ENCODE measurements at places on chromosomes 12 and 14.

GRCh38 chr12:90899456-90900182, 55.4 kb downstream of the CCER1 start:
- H3K4me1 ChIP-seq, result no peaks in the 10 kb centered on the region
- no peak overlapping the region for H3K4me3 ChIP-seq
- no peak overlapping the region for H3K27ac ChIP-seq
- H3K27me3 ChIP-seq, result no peaks in the 10 kb centered on the region
- DNase-seq, result no peak

GRCh38 chr12:41919048-41919447, 225.6 kb downstream of the GXYLT1 start:
- no peak for DNase-seq
- no peak overlapping the region for H3K27ac ChIP-seq
- H3K36me3 ChIP-seq, result no peaks in the 10 kb centered on the region
- H3K27me3 ChIP-seq, result no peaks in the 10 kb centered on the region

DNA sequence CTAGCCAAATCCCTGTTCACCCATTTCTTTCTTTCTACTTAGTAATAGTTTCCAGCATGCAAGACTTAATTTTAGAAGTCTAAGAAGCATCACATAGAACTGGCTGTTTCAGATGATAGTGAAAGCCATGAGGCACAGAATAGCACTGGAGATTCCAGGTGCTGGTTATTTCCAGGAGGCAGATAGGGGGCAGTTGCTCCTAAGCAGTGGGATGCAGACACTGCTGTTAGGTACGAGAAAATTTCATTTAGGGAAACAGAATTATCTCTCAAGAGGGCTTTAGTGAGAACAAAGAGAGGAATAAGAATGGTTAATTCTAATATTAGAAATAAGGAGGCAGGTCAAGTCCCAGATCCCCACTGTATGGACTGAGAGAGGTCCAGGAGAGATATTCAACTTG, 3.6 kb upstream of the MDGA2 start:
- peaks cover 10% of the 10 kb centered on the region for H3K4me1 ChIP-seq
- no peak for DNase-seq
- peaks cover 20% of the 10 kb centered on the region for H3K27me3 ChIP-seq
- H3K27ac ChIP-seq, result no peak overlapping the region
- no peaks in the 10 kb centered on the region for H3K36me3 ChIP-seq

DNA sequence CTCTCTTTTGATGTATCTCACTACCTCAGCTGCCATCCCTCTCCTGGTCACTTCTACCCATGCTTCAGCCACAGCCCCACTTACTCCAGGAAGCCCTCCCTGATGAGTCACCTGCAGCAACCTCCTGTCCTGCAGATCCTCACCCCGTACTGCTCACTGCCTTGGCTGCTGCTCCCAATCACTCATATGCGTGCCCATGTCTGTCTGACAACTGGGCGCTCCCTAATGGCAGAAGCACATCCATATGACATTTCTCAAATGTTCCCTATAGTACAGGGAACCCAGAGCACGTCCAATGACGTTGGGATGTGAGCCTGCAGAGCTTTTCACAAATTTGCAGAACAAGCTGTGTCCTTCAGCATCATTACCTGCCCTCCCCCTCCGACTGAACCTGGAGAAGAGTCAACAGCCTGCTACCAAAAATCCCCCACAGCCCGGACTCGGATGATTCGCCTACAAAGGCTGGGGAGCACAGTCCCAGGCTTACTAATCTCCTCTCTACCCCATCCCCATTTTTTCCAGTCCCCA, 90.0 kb downstream of the SINHCAF start:
- H3K4me3 ChIP-seq, result no peak overlapping the region
- no peaks in the 10 kb centered on the region for H3K27me3 ChIP-seq
- no peaks in the 10 kb centered on the region for H3K4me1 ChIP-seq

- no peak for DNase-seq
- H3K27me3 ChIP-seq, result no peaks in the 10 kb centered on the region
- no peak overlapping the region for H3K4me3 ChIP-seq
- no peak overlapping the region for H3K27ac ChIP-seq
Measured at GRCh38 chr12:115840159-115840558, 437.3 kb downstream of the MED13L start.

GRCh38 chr12:12194206-12194605, 72.6 kb downstream of the LRP6 start:
- DNase-seq, result no peak
- no peaks in the 10 kb centered on the region for H3K27me3 ChIP-seq
- no peaks in the 10 kb centered on the region for H3K4me1 ChIP-seq
- H3K27ac ChIP-seq, result no peak overlapping the region
- H3K36me3 ChIP-seq, result no peaks in the 10 kb centered on the region

DNA sequence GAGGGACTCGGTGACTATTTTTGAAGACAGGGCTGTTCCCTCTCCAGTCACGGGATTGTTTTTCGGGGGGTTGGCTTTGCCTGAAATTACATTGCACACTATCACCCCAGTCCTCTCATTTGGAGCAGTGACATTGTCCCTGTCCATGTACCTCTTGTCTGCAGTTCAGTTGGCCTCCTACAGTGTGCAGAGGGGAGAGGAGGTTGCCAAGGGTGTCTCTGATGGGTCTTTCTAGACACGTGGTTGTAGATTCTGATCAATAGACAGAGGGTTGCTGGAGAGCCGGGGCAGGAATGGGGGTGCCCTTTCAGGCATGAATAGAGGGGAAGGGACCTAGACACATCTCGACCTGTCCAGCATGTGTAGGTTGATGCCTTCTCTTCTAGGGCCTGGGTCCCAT, 1.2 kb downstream of the TMEM120B start:
- no peak overlapping the region for H3K4me3 ChIP-seq
- H3K36me3 ChIP-seq, result no peaks in the 10 kb centered on the region
- H3K4me1 ChIP-seq, result no peaks in the 10 kb centered on the region
- H3K27me3 ChIP-seq, result no peaks in the 10 kb centered on the region

GRCh38 chr12:122987086-122987951, 6.8 kb downstream of the ARL6IP4 start:
- H3K36me3 ChIP-seq, result no peaks in the 10 kb centered on the region

DNA sequence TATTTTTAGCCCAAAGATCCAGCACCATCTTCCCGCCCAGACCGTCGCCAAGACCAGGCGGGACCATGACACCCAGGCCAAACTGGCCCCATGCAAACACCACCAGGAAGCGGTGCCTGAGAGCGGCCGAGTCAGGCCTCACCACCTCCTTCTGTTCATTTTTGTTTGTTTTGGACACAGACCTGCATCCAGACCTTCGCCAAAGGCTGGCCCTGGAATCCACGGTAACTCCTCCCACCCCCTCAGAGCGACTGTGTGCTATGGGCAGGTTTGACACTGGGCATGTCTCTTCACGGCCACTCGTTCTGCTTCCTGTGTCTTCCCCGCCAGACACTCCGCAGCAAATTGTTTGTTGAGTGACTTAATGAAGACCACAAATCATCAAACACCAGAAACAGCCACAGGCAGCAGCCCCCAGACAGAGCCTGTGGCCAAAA, 47.1 kb downstream of the NCOR2 start:
- no peaks in the 10 kb centered on the region for H3K36me3 ChIP-seq
- peaks cover 36% of the 10 kb centered on the region for H3K4me1 ChIP-seq
- no peaks in the 10 kb centered on the region for H3K27me3 ChIP-seq
- peak; percentile 81 for DNase-seq

DNA sequence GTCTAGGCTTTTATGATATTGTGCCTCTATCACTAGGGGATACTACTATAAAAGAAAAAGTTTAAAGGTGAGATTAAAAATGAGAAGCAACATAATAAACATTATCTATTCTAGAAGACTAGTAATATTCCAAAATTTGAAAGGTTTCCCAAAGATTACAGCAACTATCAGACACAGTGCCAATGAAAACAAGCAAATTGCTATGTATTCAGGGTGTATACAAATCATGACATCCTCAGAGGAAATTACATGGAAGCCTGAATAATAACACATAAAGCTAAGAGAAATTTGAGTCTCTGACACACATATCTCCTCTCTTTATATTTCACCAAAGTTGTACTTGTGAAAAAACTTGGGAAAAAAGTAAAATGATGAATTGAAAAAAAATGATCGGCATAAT, 327.0 kb downstream of the SEC23A start:
- H3K27me3 ChIP-seq, result no peaks in the 10 kb centered on the region
- no peak overlapping the region for H3K27ac ChIP-seq
- H3K4me3 ChIP-seq, result no peak overlapping the region
- H3K4me1 ChIP-seq, result no peaks in the 10 kb centered on the region

- no peak overlapping the region for H3K27ac ChIP-seq
- H3K27me3 ChIP-seq, result no peaks in the 10 kb centered on the region
- H3K4me1 ChIP-seq, result no peaks in the 10 kb centered on the region
- DNase-seq, result no peak
- H3K36me3 ChIP-seq, result no peaks in the 10 kb centered on the region
Measured at GRCh38 chr12:39157696-39158342, 252.4 kb upstream of the CPNE8 start.

DNA sequence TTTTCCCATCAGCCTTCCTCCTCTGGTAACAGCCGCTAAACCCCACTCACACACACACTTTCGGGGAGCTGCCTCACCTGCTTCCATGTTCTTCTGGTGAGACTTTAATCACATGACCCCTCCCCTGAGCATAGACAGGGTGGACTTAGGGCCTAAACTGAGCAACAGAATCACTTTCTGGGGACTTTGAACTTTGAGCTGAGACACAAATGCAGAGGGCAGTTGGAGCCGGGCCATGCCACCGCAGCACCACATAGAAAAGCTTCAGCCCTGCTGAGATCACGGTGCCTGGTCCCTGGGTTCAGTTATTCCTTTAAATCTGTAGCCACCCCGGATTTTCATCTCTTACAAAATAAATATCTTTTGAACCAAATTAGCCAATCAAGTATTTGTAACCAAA, 18.4 kb upstream of the MAP3K9 start:
- peak overlapping the region; percentile 86 for H3K27ac ChIP-seq
- H3K4me1 ChIP-seq, result peaks cover 13% of the 10 kb centered on the region
- no peaks in the 10 kb centered on the region for H3K36me3 ChIP-seq
- H3K4me3 ChIP-seq, result peak overlapping the region; percentile 18
- peak; percentile 84 for DNase-seq
